Stromal cell of bone marrow (primary cell): ENCODE measurements at places on chromosomes 6 and 20.
A peak's percentile ranks its signal among the peaks of the same experiment; 100 is the strongest.

- DNase-seq: no peak
These were observed 27.3 kb downstream of the WRNIP1 start for GRCh38 chr6:2792330-2793110.

DNA sequence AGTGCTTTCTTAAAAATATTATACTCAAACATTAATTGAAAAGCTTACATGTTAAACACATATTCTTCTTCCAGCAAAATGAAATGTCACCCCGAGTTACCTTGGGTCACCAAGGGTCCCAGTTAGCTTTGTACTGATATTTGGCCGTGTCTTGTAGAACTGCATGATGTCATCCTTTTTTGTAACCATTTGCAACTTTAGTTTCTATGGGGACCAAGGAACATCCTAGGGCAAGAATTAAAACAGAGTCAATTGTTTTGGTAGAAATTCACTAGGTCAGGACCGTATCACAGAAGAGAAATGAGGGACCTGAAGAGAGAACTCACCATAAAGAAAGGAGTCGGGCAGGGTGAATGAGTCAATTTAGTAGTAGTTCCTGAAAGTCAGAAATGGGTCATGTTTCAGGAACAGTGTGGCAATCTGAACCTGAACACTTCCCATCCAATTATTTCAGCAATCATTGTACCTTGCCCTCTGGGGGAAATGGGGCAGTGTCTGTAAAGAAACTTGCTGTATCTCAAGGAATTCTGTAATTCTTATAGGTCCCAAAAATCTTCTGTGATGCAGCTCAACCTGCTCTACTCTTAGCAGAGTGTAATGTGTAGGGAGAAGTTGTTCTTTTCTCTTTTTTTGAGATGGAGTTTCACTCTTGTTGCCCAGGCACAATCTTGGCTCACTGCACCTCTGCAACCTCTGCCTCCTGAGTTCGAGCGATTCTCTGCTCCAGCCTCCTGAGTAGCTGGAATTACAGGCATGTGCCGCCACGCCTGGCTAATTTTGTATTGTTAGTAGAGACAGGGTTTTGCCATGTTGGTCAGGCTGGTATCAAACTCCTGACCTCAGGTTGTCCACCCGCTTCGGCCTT lies 5.3 kb upstream of the AKAP7 start:
- no peak for DNase-seq

GRCh38 chr20:8803065-8803464 lies 265.8 kb upstream of the PLCB4 start:
- DNase-seq: no peak

DNA sequence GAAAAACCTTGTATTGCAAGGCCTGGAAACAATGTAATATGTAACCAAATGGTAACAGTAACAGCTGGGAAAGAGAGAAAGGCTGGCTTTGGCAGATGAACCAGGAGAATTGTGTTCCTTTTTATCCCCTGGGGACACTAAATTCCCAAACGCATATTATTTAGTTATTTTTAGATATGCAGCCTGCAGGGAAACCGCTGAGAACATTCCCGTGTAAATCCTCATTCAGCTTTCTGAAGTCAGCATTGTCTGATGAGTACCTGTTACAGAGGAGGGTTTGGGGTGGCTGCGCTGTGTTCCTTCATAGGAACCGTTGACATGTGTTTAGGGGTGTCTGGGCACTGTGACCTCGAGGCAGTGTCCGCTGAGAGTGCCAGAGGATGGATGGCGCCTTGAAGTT lies 101.3 kb downstream of the SMOC2 start:
- no peak for DNase-seq

GRCh38 chr20:21981597-21982344 lies 276.3 kb downstream of the PAX1 start:
- peak; percentile 92 for DNase-seq

GRCh38 chr6:114833211-114833610 lies 490.4 kb upstream of the HS3ST5 start:
- DNase-seq: no peak

DNA sequence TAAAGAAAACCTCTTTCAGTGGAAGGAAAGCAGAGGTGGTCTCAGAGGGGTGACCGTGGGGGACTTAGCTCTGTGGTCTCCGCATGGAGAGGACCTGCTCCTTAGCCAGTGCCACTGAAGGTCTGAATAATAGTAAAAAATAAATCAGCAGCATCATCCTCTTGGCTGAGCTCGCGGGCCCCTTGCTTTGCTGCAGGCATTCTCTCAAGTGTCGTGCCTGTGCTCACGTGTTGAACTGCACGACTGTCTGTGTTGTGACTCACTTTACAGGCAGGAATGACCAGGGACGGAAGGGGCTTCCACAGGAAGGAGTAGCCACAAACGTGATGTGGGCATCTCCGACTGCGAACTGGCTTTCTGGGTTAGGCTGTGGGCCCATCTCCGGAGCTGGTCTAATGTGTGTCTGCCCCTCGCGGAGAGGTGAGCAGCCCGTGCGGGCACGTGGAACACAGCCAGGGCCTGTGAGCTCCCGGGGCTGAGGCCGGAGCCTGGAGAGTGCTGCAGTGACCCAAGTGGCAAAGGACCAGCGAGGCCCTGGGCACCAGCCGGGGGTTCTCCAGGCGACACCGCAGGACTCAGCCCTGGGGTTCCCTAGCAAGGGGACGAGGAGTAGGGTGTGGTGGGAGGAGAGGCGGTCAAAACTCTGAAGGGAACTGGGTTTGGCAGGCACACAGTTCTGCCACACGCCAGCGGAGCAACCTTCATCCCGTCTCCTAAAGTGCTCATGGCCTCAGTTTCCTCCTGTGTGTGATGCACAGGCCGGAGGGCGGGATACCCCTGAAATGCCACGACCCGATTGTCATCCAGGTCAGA lies 89.2 kb downstream of the RAMACL start:
- no peak for DNase-seq

DNA sequence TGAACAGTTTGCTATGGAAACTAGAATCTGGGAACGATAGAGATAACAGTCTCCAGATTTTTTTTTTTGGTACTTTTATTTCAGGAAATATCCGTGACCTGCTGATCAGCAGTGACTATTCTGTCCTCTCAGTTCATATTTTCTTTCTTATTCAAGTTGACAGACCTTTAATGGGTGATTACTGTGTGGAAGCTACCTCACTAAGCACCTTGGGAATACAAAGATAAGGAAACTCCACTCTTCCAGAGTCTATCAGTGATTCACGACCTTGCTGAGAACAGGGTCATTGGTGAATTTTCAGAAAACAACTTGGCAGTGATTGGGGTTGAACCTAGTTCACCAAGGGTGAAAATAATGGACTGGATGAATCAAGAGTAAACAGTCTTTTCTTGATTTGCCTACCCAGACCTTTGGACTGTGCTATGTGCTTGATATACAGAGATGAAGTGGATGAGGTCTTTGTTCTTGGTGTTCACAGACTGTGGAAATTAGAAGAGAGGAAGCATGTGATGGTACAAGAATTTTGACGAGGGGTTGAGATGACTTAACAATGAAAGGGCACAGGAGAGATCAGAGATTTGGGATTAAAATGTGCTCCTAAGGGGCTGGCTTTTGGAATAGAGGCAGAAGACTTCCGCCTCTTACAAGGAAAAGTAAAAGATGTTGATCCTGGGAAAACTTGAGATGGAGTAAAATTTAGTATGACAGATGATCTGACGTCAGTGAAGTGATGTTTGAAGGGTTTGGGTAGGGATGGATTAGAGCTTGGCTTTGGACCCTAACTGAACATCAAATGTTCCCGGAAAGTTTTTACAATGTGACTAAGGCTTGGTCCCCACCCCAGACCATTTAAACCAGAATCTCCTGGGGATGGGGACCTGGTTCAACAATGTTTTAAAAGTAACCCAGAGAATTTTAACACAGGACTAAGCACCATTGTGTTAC lies 1.2 kb downstream of the KAT14 start:
- no peak for DNase-seq

DNA sequence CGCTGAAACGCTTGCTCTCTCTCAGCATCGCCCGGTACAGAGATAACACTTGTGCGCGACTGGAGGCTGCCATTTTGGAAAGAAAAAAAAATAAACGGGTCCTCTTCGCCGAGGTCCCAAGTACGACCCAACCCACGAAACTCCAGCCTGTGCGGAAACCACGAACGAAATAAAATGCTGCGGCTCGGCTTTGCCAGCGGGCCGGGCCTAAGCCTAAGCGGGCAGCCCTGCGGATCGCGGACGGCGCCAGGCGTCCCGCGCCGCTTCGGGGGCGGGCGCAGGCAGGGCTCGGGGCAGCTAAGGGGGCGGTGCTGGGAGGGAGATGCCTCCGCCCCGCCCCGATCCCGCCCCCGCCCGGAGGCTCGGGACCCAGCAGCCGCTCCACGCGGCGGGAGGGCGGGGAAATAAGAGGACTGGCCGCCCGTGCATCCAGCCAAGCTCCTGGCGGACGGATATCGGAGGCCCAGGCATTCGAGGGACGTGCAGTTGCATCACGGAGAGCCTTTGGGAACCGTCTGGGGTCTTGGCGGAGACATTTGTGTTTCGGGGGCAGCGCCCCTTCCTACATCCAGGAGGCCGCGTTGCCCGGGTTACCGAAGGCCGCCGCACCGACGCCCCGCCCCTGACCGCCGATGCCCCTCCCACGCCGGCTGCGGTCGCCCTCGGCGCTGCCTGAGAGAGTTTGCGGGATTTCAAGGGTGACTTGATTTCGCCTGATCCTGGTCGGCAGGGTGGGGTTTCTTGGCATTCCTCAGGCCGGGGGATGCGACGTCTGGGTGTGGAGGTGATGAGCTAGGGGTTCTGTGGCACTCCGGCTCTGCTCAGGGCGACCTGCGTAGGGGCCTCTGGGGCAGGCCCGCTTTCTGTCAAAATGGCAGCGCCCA lies at the start of the genes FARS2 and LYRM4:
TSS of gene FARS2 (plus strand) at position 853 of the 884 bp plus-strand sequence.
TSS of gene LYRM4 (minus strand) at position 290 of the 884 bp plus-strand sequence. CDS start at position 73, 217 bp downstream.
- peak; percentile 77 for DNase-seq

DNA sequence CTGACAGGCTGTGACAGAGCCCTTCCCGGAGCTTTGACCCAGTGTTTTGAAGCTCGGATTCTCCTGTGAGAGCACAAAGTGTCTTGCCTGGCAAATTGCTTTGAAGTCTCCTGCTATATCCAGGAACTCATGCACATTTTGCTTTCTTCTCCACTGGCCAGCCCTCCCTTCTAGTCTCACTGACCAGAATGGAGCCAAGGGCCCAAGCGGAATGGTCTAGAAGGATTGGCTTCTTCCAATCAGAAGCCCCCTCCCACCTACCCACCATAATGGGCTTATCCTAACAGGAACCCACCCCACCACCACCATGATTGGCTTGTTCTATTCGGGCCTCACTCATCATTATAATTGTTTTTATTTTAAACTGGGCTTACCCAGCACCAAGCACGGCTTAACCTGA lies 130.1 kb downstream of the PXDC1 start:
- DNase-seq: no peak

DNA sequence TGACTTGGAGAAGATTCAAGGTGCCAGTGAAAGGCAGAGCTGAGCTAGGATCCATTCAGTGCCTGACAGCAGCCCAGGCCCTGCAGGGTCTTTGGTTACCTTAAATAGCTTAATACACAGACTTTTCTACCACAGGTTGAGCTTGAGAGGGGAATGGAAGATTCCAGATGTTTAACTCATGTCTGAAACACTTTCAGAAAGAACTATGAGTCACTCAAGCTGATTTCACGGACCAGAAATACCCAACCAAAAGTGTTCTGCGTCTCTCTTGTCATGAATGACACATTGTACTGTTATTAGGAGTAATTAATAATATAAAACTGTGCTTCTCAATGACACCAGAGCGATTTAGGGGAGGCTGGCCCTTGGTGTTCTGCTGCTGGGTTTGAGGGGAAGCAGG lies 6.4 kb upstream of the PMEPA1 start:
- DNase-seq: no peak

GRCh38 chr20:740162-740561 lies 28.1 kb downstream of the SLC52A3 start:
- no peak for DNase-seq

GRCh38 chr20:4794846-4795245 lies 73.1 kb downstream of the PRND start:
- peak; percentile 63 for DNase-seq

GRCh38 chr6:105332576-105332975 lies 70.3 kb downstream of the PREP start:
- no peak for DNase-seq

- DNase-seq: no peak
These were observed at the start of gene RCAN2 for GRCh38 chr6:46491201-46491627. RCAN2 (minus strand) TSS chr6:46491449.

DNA sequence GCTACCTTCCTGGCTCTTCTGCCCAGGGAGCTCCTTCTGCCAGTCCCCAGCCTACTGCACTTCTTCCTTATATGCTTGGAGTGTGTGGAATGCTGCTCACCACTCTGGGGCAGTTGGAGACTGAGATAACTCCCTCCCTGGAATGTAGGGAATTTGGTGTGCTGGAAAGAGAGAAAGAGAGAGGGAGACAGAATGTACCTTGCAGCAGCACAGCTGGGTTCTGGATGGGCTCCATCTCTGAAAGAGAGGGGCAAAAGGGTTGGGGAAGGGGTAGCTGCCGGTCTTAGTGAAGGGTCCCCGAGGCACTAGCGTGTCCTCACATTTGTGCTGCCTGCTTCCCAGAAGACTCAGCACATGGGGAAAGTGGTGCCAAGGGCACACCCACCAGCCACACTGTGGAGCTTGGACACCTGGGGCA lies 40.2 kb upstream of the DDR1 start:
- no peak for DNase-seq

DNA sequence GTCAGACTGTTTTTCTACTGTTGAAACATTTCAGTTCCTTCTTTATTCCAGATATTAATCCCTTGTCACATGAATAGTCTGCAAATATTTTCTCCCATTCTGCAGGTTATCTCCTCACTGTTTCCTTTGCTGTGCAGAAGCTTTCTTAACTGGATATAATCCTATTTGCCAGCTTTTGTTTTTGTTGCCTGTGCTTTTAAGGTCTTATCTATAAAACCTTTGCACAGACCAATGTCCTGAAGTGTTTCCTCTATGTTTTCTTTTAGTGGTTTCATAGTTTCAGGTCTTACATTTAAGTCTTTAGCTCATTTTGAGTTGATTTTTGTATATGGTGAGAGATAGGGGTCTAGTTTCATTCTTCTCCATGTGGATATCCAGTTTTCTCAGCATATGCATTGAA lies 19.2 kb downstream of the NCOA6 start:
- no peak for DNase-seq

- DNase-seq: no peak
These were observed 168.5 kb downstream of the MYLK4 start for GRCh38 chr6:2582268-2582667.

DNA sequence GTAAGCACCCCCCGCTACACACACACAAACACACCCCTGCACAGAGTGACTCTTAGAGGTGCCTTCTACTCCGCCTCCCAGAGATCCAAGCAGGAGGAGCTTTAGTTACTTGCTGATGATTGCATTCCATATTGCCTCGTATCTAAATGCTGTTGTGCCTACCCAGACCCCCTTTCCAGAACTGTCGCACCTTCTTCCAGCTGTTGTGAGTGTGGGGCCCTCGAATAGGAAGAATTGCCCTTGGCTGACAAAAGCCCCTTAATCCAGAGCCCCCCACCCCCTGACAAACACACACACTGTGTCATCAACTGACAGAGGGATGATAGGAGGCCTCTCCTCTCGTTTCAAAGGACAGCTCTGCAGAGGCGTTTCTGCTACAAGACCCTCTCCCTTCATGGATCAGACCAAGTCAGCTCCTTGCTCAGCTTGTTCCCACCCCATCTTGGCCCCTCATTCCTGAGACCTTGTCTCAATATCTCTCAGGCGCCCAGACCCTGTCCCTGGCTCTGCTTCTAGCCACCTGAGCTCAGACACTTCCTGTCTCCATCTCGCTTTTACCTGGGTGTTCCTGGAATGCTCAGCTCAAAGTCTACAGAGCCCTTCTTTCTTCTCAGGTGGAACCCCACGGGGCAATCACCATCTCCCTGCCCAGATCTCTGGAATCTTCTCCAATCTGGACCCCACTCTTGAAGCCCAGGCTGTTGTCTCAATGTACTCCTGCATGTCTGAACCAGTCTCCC lies 4.0 kb upstream of the VSX1 start:
- DNase-seq: no peak

GRCh38 chr6:56899311-56899710 lies 55.6 kb upstream of the BEND6 start:
- DNase-seq: peak; percentile 25
